ENCODE measurements at places on chromosomes 6 and 20.

DNA sequence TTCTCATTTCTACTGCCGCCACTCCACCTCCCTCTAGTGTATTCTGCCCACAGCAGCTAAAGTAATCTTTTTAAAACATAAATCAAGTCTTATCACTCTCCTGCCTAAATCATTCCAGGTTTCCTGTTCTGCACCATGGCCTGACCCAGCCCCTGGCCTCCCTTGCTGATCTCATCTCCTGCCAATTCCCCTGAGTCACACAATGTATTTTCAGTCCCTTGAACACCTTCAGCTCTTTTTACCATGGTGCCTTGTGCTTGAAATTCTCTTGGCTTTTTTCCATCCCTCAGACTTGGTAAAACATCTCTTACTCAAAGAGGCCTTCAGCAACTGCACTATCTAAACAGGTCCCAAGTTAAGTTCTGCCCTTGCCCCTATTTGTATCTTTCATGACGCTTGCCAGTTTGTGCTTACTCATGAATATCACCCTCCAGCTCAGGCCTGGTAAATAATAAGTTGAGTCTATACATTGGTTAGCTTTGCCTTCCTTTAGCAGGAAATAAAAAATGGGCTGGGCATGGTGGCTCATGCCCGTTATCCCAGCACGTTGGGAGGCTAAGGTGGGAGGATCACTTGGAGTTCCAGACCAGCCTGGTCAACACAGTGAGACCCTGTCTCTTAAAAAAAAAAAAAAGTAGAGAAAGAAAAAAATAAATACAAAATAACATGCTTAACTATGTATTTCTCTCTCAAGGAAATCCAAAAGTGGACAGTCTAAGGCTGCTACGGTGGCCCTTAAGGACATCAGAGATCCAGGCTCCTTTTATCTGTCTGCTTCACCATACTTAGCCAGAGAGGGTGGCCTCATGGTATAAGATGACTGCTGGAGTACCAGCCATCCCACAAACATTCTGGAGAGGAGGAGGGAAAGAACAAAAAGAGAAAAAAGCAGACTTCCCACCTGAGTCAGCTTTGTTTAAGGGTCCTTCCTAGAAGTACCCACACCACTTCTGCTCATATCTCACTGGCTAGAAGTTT, 62.2 kb downstream of the ARFGEF2 start:
- no peak for DNase-seq

DNA sequence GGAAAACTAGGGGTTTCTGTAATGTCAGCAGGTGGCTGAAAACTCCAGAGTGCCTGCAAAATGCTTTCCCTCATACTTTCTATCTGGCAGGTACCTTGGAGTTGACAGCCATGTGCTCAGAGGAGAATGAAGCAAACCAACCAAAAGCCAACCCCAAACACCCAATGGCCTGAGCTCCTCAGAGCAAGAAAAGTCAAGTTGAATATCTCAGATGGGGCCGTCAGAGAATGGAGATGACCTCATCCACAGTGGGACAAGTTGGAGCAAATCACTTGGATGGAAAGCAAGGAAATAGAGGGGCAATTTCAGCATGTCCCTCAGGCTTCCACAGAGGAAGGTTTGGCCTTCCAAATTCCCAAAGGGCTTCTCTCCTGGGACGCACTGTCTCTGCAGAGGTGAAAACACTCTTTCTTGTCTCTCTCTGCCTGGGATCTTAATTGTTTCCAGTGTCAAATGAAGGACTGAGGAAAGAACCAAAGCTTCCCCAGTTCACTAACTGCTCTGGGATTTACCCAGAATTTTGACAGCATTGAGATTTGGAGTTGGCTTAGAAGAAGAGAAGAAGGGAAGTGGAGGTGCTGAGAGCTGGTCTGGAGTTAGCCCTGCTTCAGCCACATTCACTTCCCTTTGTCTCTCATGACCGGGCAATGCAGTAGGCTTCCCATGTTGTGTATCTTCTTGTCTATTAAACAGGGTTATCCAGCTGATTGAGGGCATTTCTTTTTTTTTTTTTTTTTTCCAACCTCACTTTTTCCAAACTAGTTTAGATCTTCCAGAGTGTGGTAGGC, 42.2 kb downstream of the PRND start:
- no peak for DNase-seq

GRCh38 chr6:170473301-170473717, 79.8 kb downstream of the PSMB1 start:
- DNase-seq = no peak

DNA sequence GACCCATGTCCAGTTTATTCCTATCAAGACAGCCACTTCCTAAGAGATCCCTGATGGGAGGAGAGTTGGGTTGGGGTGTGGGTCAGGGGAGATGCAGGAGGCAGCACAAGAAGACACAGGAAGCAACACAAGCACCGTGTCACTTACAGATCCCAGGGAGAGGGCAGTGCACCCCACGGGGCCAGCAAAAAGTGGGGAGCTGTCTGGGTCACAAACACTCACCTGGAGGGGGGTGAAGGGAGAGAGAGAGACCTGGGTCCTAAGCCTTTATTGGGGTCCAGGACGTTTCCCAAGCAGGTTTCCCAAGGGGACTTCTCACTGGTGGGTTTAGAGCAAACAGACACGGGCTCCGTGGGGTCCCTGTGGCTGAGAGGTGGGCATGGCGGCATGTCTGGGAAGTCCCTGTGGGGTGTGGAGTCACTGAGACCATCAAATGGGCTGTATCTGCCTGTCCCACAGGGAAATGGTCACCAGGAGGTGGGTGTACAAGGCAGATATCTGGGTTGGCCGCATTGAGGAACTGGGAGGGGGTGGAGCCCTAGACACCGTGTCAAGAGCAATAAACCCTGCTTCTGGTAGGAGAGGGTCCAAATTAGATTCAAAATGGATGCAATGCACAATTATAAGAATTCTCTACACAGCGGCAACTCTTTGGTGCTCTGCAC, 1.6 kb upstream of the CD93 start:
- no peak for DNase-seq

- DNase-seq = no peak
Observed at GRCh38 chr20:2942439-2942838, 69.2 kb downstream of the PTPRA start.

- no peak for DNase-seq
Observed at GRCh38 chr6:105136431-105137350, 43.1 kb downstream of the POPDC3 start.

- no peak for DNase-seq
Observed at GRCh38 chr6:51983564-51983963, 103.8 kb downstream of the PKHD1 start.

DNA sequence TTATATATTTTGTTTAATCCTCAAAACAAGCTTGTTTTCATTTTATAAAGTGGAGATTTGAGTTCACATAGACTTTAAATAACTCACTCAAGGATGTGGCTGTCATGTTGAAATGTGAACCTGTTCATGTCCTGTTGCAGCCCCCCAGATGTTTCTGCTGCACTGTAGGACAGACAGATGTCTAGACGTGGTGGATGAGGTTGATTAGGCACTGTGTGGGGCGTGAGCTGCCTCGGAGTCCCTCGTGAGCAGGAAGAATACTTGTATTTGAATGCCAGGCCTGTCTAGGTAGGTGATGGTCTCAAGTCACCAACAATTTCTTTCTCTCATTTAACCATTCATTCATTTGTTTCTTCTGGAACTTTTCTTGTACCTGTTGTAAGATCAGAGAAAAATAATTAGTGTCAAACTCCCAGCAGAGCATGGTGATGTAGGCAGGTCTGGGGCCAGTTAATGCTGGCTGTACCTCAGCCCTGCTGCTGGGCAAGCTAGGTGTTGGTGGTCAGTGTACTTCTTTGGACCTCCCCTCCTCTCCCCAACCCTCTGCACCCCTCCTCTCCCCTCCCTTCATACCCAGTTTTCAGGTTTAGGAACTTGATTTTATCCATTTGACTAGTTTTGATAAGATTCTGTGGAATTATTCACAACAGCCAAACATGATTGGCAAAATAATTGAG, 34.0 kb downstream of the AFDN start:
- no peak for DNase-seq

GRCh38 chr6:169980826-169981450, 229.5 kb downstream of the ERMARD start:
- no peak for DNase-seq

DNA sequence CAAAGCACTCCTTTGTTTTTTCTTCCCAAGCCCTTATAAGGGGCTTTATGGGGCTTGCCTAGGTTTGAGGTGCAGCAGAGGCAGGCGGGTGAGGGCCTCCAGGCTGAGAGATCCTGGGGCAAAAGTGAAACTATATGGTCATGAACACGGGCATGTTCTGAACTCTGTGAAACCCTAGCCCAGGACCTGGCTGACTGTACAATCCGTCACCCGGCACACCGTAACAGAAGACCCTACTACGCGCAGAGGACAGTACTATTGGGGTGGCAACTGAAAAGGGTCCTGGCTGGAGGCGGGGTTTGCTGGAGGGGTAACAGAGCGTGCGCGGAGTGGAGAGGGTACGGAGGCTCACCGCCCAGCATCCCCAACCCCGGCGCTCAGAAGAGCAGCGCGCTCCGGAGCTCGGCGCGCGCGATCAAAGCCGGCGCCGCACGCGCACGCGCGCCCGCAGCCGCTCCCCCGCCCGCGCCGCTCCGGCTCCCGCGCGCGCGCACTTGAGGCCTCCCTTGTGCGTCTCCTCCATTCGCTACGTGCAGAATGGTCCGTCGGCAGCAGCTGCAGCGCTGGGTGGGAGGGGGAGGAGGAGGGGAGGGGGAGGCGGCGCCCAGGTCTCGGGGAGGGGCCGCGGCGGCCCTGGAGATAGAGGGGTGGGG, 54.2 kb downstream of the MRPL14 start:
- peak; percentile 64 for DNase-seq

DNA sequence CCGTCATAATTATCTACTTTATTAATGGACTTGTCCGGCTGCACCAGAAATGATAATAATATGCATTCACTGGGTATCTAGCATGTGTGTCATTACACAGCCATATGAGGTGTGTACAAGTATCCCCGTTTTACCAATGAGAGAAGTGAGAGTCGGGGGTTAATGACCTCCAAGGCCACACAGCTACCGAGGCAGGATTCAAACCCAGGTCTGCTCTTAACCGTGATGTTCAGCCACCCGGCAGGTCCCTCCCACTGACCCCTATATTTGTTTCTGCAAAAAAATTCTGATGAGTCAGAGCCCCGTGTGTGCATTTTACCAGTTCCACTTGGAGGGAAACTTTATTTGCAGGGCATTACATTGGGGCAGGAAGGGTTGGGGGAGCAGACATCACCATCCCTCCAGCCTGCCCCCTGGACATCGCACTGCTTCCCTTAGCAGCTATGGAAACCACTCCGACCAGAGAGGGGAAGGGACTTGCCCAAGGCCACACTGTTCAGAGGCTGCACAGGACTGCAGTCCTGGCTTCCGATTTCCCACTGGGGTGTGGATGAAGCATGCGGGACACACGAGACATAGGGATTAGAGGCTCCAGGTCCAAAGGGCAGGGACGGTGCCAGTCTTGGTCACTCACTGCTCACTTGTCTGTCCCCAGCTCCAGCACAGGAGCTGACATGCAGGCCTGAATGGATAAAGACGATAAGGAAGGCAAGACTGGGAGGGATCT, 10.1 kb upstream of the SRC start:
- DNase-seq = no peak

- no peak for DNase-seq
Observed at GRCh38 chr6:26104457-26105108, 17.4 kb downstream of the HFE start.

- DNase-seq = no peak
Observed at GRCh38 chr6:3331971-3332370, 73.2 kb downstream of the PSMG4 start.

DNA sequence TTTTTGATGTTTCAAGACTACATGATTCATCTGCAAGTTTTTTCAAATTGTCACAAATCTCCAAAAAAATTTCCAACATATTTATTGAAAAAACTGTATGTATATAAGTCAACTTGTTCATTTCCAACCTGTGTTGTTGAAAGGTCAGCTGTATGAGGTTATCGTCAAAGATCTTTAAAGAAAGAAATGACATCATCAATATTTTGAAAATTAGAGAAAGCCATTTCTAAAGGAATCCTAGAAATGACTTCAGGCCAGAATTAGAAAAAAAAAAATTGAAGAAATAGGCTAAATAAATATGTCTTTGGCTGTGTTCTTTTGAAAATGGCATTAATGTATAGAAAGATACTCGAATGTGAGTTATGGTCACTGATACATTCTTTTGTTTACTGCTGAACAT, 6.8 kb downstream of the RNF146 start:
- DNase-seq = no peak

DNA sequence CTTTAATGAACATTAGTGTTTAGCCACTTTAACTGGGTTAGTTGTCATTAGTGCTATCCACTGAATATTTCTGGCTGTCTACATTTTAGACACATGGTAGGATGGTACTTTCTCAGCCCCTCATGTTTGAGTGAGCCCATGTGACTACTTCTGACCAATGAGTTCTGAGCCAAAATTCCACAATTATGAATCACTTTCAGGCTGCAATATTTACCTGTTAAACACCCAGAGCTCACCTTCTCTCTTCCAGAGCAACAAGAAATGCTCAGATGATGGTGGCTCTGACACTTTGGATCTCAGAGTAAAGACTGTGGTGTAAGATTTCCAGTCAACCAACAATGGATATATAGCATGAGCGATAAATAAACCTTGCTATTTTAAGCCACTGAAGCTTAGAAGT, 24.8 kb downstream of the SPACA1 start:
- DNase-seq = no peak

DNA sequence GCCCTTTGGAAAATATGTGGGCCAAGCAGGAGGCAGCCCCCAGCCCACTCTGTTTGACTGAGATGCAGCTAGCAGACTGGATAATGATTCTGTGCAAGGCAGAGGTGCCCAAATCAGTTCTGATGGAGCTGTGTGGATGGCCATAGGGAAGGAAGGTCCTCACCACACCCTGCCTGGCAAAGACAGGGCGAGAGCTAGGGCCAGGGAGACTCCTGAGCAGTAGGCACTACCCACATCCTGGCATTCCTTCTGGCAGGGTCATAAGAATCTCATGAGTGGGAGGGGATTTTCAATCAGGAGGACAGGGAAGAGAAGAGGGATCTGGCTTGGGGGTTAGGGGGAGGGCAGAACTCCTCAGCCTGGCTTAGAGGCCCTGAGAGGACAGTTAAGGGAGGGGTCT, 18.6 kb upstream of the TREM2 start:
- DNase-seq = no peak

DNA sequence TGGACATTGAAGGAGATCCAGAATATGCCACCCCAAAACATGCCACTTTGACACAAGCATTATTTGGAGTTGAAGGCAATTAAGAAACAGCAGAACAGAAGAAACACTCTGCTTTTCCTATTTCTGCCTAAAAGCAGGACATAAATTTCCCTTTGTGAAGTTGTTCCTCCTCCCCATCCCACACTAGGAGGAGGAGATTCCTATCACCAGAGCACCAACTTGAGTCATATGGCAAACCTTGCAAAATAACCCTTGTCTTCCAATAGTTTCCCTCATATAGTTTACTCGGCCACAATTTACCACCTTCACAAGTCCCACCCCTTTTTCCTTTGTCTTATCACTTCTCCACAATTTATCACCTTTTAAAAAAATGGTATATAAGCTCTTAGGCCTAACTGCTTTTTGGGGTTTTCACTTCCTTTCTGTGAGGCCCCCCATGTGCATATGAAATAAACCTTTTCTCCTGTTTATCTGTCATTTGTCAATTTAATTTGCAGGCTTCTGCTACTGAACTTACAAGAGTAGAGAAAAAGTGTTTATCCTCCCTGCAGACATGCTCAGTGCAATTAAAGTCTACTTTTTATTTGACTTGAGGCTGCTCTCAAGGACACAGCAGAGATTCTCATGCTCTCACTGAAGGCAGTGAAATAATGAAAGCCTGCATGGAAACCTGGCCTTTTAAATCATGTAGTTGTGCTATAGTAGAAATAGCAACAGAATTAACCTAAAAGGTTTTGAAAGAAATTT, 2.8 kb upstream of the RAB23 start:
- DNase-seq = no peak

- DNase-seq = no peak
Observed at GRCh38 chr20:57526087-57526884, 1.3 kb upstream of the CTCFL start.

- DNase-seq = no peak
Observed at GRCh38 chr6:73964241-73964854, 268.3 kb downstream of the CD109 start.
